ENCODE measurements at places on chromosomes 16 and 17. TPM values are rescaled to one million over a fixed set of nuclear protein-coding genes. Genes with fewer than 3 reads are reported as not detected.

Gene DNAAF1
- total RNA-seq = 0.48 TPM

DNA sequence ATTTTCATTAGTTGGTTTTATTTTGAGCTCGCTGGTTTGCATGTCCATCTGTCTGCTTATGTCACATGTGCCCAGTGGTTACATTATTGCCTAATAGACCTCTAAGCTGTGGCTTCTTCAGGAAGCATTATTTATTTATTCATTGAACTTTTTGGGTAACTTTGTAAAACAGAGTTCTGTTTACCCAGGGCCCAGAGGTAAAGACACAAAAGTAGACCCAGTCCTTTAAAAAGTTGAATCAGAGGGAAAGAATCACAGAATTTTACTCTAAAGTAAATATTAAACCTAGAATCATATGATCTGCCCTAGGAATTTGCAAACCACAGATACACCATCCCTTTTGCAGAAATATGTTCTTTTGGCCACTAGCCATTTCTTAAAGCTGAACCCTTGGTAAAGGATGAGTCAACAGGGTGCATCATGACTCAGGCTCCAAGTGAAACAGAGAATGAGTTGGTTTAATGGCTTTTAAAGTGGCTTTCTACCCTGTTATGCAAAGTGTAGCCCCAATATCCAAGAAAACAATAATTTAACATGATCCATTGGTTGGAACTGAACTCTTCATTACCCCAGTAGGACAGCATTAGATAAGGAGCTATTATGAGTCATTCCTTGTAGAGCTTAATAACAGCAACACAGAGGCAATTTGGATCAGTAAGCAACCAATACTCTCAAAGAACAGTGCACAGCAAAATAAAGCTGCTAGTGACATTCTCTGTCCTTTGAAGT, 236.3 kb downstream of the KCNJ2 start:
- no peaks in the 10 kb centered on the region for H3K27me3 ChIP-seq
- H3K36me3 ChIP-seq = no peaks in the 10 kb centered on the region
- H3K4me3 ChIP-seq = no peak overlapping the region
- H3K27ac ChIP-seq = no peak overlapping the region
- no peak for DNase-seq

DNA sequence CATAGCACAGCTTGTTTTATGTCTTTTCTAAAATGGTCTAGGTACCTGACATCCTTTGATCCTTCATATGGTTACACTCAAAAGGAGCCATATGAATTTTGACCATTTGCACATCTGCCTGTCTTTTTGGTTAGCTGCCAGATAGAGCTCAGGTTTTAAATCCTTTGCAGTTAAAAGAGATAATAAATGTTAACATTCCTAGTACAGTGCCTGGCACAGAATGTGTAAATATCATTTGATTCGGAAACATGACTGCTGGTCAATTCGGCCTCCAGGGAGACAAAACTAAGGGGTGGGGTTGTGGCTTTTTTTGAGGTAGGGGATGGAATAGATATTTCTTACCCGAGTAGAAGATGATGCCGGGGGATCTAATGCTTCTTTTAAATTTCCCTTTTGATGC, 64.2 kb downstream of the FTO start:
- no peak overlapping the region for H3K4me3 ChIP-seq
- H3K27ac ChIP-seq = no peak overlapping the region
- H3K4me1 ChIP-seq = peaks cover 2% of the 10 kb centered on the region
- no peak for DNase-seq

DNA sequence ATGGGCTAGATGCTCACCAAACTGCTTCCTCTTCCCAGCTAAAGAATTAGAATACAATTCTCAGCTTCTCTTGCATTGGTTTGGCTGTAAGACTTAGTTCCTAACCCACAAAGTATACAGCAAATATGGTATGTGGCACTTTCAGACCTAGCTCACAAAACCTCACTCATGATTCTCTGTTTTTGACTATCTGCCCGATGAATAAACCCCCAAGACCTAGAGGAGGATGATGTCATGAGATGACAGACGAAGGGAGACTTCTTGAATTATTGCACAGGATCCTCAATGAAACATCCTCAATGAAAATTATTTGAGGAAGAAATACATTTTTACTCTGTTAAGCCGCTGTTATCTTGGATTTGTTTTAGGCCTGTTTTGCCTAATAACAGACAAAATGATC, 14.3 kb downstream of the CNOT1 start:
- H3K4me3 ChIP-seq = no peak overlapping the region
- H3K36me3 ChIP-seq = no peaks in the 10 kb centered on the region
- no peak for DNase-seq
- H3K27ac ChIP-seq = no peak overlapping the region
- no peaks in the 10 kb centered on the region for H3K27me3 ChIP-seq

DNA sequence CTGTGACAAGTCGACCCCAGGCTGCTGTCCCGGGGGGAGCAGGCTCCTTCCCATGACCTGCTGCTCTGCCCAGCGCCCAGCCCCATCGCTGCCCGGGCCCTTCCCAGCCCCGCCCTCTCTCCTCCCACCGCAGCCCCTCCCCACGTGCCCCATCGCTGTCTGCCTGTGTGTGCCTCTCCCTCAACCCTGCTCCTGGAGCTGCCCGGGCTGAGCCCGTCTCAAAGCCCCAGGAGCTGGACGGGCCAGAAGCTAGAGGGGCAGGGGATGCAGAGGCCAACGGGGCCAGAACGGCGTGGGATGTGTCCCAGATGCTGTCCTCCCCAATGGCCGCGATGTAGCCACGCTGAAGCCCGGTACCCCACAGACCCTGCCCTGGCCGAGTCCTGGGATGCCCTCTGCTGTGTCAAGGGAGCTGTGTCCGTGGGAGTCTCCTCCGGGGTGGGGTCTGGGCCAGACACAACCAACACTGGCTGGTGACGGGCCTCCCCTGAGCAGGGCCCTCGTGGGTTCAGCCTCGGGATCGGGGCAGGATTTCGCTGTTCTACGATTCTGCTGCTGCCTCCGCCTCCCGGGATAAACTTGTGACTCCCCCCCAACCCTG, 118.2 kb upstream of the ZNF750 start:
- H3K27ac ChIP-seq = no peak overlapping the region
- DNase-seq = peak; percentile 68
- H3K4me3 ChIP-seq = no peak overlapping the region
- no peaks in the 10 kb centered on the region for H3K4me1 ChIP-seq

Data from aorta (tissue), 5 donors.